SJSA1 (cell line): ENCODE measurements at places on chromosomes 1 and 21.

DNA sequence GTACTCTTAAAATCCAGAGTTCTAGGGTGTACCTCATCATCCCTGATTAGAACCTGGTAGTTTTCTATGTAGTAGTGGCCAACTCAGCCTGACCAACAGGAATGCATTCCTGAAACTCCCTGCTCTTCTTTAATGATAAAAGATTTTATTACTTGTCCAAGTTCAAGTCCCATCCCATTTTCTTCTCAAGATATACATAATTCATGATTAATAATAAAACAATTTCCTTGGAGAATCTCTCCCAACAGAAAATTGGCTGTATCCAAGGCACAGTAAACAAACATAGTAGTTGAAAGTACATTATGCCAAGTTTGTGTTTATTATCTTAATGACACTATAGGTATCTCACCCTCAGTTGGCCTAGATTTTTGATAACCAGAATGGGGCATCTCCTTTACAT lies 714.1 kb upstream of the ADAMTS5 start:
- DNase-seq, result no peak

DNA sequence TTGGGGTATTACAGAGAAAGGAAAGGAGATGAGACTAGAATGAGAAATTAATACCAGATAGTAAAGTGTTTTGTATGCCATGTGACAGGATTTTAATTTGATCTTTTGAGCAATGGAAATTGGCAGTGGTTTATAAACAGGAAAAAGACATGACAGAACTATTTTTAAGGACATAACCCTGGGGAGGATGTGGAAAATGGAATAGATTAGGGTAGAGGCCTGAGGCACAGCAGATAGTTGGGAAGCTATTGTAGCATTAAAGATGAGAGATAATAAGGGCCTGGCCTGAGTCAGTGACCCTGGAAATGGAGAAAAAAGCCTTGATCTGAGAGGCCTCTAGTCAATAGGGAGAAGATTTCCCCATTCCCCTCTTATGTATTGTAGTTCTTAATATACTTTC lies 22.1 kb upstream of the KCNA3 start:
- DNase-seq, result no peak

DNA sequence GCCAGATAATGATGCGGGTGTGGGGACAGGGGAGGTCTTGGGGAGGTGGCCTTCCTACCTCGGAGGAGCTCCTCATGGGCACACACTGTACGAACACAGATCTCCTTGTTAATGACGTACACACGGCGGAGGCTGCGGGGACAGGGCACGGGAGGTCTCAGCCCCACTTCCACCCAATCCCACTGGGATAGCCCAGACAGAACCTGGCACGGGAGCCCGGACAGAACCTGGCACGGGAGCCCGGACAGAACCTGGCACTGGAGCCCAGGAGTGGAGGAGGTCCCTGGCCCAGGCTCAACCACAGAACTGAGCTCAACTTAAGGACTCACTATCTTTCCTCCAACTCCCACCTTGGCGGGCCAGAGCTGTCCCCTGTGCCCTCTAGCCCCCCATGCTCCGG lies 5.2 kb downstream of the MFAP2 start:
- DNase-seq, result no peak

DNA sequence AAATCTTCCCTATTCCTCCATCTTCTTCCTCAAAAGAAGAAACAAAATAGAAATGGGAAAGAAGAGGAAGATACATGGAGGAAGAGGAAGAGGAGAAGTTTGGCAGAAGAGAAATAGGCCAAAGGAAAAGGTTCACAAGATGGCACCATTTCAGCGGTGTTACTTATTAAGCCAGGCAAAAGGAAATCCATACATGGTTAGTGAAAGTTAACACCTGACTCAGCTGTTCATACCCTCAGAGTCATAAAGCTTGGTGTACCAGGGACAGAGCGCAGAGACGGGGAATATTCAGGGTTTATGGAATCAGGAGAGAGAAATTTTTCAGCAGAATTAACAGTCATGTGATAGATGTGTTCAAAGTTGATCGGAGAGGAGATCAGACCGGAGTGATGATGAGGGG lies 70.6 kb downstream of the COQ8A start:
- DNase-seq, result no peak

DNA sequence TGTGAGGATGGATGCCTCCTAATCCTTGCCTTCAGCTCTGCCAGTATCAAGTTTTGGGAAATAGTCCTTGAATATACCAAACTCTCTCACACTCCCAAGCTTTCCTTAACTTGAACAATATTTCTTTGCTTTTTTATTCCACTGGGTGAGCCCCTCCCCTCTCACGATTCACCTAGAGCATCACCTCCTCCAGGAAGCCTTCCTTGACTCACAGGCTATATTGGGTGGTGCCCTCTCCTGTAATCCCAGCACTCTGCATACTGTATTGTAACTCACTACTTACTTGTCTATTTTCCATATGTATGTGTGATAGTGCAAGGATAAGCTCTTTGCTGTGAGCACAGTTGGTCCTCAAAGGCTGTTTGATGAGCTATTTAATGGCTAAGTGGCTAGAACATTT lies 114.7 kb downstream of the PLXNA2 start:
- no peak for DNase-seq

GRCh38 chr1:36097693-36098585 lies 9.2 kb downstream of the ADPRS start:
- no peak for DNase-seq

GRCh38 chr1:211643324-211644212 lies 31.9 kb downstream of the NEK2 start:
- DNase-seq, result peak; percentile 39

GRCh38 chr1:198519639-198520501 lies 20.6 kb downstream of the ATP6V1G3 start:
- no peak for DNase-seq

DNA sequence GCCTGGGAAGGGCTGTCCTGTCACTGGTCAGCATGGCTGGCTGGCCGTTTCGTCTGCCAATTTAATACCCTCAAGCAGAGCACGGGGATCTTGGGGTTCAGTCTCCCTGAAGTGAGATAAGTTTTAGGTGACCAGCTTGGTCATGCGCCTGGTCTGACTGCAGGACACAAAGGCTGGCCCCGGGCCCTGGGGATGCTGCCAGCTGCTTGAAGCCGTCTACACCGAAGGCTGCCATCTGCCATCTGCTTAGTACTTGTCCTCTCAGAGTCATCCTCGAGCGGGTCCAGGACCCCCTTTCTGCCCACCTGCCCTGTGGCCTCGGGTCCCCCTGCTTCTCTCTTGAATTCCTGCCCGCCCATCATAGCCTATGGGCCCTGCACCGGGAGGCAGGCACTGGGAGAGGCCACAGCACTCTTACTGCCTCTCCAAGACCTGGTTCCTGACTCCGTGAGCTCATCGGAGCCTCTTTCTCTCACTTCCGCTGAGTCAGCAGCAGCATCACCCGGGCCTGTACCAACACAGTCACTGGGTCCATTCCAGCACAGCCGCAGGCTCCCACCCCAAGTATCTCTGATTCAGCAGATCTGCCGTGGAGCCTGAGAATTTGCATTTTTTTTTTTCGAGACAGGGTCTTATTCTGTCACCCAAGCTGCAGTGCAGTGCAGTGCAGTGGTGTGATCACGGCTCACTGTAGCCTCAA lies 7.0 kb downstream of the FBLIM1 start:
- DNase-seq, result no peak

DNA sequence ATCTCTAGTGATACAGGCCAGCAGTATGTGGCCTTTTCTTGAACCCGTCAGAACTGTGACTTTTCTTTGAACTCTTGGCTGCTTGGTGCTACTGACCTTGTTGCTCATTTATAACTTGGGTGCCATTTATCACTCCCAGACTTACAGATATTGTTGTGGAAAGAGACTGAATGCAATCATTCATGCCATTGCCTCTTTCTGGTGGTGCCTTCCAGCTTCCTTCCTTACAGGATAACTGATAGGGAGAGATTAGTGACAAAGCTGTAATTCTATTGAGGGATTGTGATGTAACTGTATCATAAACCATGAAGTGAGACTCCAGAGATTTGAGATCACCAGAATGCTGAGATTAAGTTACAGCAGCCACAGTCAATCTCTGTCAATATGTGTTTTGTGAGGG lies 256.5 kb downstream of the USP25 start:
- no peak for DNase-seq

GRCh38 chr21:38930853-38931252 lies 125.1 kb downstream of the ETS2 start:
- DNase-seq, result no peak

GRCh38 chr1:24928689-24929397 lies 1.2 kb downstream of the RUNX3 start:
- peak; percentile 62 for DNase-seq

GRCh38 chr1:4000811-4001251 lies 100.8 kb upstream of the C1orf174 start:
- DNase-seq, result no peak

DNA sequence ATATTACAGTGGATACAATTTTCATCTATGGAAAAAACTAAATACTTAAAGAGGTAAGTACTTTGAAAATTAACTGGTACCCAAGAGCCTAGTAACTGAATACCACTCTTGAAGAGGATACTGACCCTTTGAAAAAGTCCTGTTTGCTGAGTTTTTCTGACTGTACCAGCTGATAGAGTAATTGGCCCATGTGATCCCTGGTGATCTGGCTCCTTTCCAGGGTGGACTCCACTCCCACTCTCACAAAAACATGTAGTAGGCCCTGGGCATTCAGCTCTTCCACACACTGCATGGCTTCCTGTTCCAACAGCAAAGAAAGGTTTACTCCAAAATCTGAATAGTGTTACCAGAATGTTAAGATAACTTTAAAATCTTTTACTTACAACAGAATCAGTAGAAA lies 53.6 kb upstream of the HP1BP3 start:
- DNase-seq, result no peak

- DNase-seq, result no peak
These were observed 142.0 kb upstream of the ATP1B1 start for GRCh38 chr1:168964478-168964877.

DNA sequence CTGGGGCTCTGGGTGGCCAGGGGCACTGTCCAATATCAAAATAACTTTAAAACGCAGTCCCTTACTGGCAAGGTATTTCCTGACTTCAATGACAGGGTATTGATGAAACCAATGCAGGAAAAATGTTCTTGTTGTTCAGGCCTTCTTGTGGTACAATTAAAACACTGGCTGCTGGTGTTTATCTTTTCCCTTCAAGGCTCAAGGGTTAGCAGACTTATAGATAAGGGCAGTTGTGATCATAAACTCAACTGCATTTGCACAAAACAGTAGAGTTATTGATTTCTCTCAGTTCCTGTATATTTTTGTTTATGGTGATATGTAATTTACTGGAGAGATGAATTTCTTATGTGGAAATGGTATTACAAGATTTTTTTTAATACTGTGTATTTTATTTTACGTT lies 2.7 kb upstream of the CD84 start:
- DNase-seq, result no peak

DNA sequence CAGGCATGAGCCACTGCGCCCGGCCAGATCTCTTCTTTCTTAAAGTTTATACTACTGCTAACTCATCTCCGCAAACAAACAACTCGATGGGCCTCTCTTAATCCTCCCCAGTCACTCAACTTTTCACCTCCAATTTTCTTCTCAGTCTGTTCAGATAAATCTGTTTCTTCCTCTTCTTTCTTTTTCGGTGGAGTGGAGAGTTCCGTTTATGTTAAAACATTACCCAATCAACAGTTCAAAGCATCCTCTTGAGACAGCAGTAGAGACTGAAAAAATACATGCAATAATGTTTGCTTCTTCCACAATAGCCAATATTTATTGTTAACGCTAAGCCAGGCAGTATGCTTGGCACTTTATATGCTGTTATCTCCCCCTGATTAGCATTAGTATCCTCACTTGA lies 1.4 kb upstream of the ANKRD13C start:
- DNase-seq, result no peak

GRCh38 chr1:225822655-225823403 lies 12.9 kb downstream of the EPHX1 start:
- DNase-seq, result no peak

- no peak for DNase-seq
These were observed 54.5 kb upstream of the PPM1J start for GRCh38 chr1:112769611-112770010.

GRCh38 chr1:81525085-81525484 lies 275.6 kb upstream of the ADGRL2 start:
- DNase-seq, result no peak

DNA sequence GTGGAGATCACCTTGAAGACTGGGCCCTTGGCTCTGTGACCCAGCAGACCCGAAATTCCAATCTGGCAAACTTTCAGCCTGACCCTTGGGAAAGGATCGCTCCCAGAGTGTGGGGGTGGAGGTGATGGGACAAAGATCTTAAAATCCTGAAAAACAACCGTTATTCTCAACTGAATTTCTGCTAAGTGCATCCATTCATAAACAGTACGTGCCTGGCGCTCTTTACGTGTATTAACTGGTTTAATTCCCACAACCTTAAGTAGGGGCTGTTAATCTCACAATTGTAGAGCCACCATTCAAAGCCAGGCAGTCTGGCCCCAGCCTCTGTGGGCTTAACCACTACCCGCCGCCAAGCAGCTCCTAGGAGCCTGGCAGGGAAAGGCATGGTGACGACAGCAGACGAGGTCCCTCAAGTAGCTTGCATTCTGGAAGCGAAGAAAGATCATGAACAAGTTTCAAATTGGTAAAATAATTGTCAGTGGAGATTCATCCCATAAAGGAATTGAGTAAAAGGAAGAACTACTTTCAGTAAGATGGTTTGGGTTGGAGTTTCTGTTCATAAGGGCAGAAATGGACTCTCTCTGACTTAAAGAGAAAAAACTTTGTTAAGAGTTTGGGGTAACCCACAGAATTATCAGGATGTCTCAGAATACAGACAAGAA lies 11.4 kb upstream of the RGS16 start:
- no peak for DNase-seq

DNA sequence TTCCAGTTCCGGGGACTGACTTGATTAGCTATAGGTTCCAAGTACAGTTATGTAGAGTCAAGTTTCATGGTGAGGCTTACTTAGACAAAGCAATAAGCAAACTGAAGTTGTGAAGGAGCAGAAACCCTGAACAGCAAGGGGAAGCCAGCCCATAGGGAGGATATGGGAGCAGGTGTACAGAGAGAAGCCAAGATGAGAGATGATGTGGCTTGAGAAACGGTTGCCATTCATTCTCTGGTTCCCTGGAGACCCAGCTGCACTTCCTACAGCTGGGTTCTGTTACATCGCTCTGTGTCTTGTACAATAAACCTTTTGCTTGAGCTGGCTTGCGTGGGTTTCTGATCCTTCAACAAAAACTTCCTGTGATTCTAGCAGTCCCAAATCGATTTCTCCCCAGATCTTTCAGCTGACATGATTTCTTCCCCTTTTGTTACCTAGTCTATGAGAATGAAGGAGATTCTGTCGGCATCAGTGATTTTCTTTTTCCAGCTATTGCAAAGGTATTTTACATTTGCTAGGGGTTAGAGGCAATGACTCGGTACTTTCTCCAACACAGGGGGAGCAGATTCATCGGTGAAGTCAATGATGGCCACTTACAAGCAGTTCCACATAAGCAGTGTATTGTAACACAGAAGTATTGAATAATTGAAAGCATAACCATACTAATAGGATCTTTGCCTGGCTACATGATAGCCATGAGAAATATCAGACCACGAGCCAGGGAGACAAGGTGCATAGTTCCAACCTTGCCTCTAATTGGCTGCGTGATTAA lies 67.3 kb downstream of the URB2 start:
- DNase-seq, result no peak

- DNase-seq, result no peak
These were observed 21.6 kb upstream of the C1orf159 start for GRCh38 chr1:1137256-1138045.

- peak; percentile 58 for DNase-seq
These were observed 25.5 kb upstream of the CAP1 start for GRCh38 chr1:40014812-40015594.
